T-cell (primary cell): ENCODE measurements at places on chromosomes 2 and 18.

- no peak for DNase-seq
These were observed 58.0 kb upstream of the FBXO11 start for GRCh38 chr2:47964277-47964676.

DNA sequence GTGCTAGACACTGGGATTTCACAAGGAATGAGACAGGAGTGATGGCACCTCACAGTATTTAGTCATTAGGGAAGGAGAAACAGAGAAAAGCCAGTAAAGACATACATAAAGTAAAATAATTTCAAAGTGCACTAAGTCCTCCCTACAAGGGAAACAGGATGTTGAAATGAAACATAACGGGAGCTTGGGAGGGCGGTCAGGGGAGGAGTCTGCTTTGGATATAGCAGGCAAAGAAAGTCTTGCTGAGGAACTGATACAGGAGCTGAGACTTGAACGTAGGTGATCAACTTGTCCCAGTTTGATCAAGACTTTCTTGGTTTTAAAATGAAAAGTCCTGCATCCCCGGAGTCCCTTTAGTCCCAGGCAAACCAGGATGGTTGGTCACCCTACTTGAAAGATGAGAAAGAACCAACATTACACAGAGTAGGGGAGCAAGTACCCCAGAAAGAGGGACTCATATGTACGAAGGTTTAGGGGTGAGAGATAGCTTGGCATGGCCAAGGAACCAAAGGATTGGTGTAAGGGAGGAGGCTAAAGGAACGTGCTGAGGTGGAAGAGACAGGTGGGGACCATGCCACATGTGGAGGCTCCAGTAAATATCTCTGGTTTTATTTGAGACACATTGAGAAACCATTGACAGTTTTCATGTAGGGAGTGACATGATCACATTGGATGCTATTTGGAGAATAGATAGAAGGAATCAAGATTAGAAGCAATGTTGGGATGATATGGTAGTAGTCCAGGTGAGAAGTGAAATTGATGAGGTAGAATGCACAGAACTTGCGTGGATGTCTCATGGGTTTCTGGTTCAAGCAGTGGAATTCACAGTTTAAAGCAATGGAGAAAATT lies 28.4 kb downstream of the FBXO48 start:
- DNase-seq = no peak

GRCh38 chr2:26139269-26140183 lies 33.4 kb upstream of the GAREM2 start:
- DNase-seq = no peak

- no peak for DNase-seq
These were observed 199.1 kb downstream of the PTGR3 start for GRCh38 chr18:75009878-75010277.

- DNase-seq = no peak
These were observed 298.9 kb downstream of the TCF4 start for GRCh38 chr18:55289048-55289447.

DNA sequence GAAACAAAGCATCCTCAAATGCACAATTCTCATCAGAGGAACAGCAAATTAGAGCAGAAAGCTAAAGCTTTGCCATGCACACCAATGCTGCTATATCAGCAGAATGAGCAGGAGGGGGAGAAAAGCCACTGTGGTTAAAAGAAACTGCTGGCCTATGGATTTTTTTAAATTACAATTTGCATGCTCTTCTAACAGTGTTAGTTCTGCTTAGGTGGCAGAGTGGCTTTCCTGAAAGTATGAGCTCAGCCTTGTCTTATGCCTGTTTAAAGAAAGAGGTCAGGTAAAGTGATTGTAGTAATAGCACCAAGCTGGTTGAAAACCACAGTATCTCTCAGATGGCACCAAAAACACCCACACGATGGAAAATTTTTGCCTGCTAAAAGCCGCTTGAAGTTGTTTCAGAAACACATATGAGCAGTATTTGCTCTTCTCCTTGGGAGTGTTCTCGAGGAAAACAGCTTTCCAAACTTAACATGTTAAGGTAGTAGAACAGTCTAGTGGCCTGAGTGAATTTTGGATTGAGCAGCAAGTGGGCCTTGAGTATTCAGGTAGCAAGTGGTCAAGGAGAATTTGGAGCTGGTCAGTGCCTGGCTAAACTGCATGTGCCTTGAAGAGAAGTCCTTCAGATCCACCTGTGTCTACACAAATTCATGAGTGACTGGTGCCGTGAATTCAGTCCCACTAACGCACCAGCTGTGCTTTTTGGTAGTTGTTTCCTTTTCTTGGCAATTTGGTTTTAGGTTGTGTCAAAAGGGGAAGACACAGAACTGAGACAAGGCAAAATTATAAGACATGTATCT lies 19.6 kb upstream of the NDUFV2 start:
- peak; percentile 3 for DNase-seq

- DNase-seq = no peak
These were observed 74.9 kb downstream of the ATL2 start for GRCh38 chr2:38301969-38302702.

GRCh38 chr18:48352051-48352755 lies 57.0 kb downstream of the ZBTB7C start:
- DNase-seq = no peak

DNA sequence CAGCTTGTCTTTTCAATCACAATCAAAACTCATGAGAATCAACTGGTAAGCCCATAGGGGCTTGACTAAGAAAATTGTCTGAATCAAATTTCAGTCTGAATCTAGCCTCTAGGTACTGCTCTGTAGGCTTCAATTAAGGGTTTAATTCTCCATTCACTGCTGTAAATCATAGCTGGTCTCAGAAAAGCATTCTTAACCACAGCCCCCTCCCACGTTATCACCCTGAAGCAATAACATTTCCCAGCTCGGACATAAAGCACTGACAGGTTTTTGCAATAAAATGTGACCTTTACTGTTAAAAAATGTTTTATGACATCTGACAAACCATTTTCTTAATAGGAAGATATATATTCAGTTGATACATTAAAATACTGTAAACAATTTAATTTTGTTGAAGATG lies 55.0 kb downstream of the LRP1B start:
- DNase-seq = no peak

DNA sequence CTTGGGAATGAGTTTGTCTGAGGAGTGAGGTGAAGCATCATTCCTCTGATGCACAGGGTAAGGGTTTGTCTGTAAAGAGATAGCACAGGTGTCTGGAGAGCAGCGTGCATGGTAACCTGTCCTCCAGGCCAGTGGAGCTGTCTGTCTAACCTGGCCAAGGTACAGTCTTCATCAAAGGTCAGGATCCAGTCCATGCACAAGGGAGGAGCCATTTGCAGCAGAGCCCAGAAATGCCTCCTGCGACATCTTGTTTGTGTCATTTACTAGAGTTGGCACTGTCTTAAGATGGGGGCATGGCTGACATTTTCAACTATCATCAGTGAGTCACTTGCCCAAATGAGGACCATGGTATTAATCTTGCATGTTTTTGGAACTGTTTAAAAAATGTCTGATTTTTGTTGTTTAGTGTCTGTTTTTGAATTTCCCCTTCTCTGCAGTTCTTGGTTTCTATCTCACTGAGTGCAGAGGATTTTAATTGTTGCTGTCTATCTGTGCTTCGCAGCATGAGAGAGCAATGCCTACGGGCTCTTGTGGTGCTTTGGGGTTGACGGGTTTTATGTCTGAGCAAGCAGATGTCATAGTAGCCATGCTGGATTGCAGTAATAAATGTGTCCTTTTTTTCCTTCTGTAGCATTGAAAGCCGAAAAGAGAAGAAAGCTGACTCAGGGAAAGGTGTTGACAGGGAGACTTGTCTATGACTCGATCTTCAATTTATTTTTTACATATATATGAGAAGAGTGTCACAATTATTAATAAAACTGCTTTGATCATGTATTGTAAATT lies 91.3 kb downstream of the DPP4 start:
- no peak for DNase-seq

GRCh38 chr2:43294973-43295603 lies 68.7 kb upstream of the ZFP36L2 start:
- DNase-seq = no peak

DNA sequence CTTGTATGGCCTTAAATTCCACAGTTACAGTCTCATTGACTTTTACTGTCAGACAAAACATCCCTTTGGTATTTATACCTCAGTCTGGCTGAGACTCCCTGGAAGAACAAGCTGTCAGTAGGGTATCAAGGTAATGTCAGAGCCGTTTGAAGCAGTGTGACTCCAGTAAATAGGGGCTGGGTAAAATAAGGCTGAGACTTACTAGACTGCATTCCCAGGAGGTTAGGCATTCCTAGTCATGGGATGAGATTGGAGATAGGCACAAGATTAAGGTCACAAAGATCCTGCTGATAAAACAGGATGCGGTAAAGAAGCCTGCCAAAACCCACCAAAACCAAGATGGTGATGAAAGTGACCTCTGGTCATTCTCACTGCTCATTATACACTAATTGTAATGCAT lies 219.5 kb upstream of the SKOR2 start:
- no peak for DNase-seq

DNA sequence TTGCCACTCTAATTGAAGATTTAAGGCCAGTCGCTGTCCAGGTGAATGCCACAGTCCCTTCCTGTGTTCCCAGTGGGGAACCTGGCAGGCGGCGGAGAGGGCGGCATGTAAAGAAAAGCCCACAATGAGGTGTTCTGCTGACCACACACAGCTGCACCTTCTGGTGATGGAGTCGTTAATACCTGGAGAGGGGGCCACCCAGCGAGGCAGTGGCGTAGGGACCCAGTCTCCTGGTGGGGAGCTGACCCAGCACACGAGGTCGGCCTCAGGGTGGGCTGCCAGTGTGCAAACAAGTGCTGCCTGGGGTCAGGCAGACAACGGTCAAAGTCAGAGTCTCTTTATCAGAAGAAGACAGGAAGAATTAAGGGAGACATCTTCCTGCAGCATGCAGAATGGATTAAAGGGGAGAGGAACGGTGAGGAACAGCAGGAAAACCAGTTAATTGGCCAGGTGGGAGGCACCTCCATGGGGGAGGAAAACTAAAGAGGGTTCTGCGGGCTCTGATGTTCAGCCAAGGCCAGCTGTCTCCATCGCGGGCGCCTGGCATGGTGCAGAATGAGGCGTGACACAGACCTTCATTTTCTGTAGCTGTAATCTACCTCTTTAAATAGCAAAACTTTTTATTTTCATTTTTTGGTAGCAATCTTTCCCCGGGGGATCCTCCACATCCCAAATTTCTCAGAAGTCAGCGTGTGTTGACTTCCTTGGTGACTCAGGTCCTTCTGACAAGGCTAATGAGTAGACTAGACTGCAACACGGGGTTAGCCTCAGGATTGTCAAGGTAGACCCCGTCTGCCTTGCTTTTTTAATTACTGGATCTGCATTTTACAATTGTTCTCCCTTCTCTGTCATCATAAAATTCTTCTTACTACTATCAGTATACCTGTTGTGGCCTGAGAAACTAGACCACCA lies 78.3 kb downstream of the SMAD7 start:
- no peak for DNase-seq

DNA sequence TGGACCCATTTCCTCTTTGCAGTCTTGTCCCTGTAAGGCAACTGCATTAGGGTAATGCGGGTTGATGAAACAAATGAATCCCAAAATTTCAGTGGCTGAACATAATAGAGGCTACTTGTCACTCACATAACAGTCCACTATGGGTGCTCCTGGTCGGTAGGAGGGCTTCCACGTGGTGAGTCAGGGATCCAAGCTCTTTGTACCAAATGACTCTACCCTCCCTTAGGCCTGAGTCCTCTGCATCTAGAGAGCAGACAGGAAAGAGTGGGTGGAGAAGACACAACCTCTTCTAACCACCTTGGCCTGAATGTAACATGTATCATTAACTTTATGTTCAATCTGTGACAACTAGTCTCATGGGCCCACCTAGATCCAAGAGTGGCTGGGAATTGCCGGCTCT lies 86.2 kb upstream of the HAAO start:
- DNase-seq = no peak

- no peak for DNase-seq
These were observed 233.7 kb upstream of the MEIS1 start for GRCh38 chr2:66201242-66201641.

DNA sequence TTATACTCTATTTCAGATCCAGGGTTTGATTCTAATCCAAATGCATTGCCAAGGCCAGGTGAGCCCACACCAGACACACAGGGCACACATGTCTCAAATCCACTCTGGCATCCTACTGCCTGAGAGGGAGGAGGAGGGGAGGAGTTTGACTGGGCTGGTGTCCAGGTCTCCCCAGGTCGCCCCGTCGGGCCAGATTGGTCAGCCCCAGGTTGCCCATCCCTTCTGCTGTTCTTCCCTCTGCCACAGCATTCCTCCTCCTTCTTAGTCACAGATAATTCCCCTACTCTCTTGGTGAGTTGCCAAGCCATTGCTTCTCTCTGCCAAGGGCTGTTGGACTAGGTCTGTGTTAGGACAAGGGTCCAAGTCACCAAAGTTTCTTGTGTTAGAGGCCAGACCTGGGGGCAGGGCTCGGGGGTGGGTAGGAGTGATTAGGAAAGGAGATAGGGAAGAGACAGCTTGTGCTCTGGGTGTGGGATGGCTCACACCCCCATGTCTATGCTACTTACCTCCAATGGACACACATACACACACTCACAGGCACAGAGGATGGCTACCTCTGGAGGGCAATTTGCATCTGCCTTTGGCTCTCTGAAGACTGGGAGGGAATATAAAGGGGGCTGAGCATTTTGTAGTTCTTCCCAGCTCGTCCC lies 2.5 kb upstream of the EGR4 start:
- DNase-seq = no peak

DNA sequence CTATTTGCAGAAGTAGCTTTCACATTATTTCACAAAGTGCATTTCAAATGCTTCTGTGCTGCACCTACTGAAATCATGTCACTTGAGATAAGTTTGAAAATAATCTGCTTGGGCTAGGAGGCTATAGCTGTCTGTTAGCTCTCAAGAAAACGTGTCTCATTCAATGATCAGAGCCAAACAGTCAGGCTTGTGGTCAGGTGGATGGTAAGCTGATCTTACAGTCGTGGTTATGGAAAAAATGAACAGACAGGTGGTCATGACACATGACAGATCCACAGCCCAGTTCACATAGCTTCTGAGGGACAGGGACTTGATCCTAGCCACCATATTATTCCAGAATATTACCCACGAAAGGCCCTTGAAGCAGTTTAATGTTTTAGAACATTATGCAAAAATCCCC lies 26.5 kb upstream of the RFX8 start:
- no peak for DNase-seq

DNA sequence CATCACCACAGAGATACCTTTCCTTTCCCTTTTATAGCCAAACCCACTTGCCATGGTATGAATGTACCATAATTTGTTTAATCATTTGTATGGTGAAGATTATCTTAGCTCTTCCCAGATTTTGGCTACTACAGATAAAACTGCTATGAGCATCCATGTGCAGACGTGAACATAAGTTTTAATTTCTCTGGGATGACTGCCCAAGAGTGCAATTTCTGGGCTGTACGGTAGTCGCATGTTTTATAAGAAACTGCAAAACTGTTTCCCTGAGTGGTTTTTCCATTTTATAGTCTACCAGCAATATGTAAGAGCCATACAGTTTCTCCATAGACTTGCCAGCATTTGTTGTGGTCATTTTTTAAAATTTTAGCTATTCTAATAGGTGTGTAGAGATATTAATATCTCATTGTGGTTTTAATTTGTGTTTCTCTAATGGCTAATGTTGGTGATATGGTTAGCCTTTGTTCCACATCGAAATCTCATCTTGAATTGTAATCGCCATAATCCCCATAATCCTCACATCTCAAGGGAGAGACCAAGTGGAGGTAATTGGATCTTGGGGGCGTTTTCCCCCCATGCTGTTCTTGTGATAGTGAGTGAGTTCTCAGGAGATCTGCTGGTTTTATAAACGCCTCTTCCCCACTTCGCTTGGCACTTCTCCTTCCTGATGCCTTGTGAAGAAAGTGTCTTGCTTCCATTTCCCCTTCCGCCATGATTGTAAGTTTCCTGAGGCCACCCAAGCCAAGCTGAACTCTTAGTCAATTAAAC lies 628.5 kb upstream of the KLHL29 start:
- DNase-seq = no peak

- DNase-seq = no peak
These were observed 463.0 kb upstream of the MYT1L start for GRCh38 chr2:2793925-2794560.

GRCh38 chr18:44425161-44425560 lies 255.5 kb upstream of the SETBP1 start:
- DNase-seq = no peak
